Progenitor cell of endocrine pancreas (in vitro differentiated cells): ENCODE measurements at places on chromosomes 4 and X.
A peak's percentile ranks its signal among the peaks of the same experiment; 100 is the strongest.

GRCh38 chr4:173333658-173334084 is 487 bp downstream of the HMGB2 start:
- peak; percentile 38 for DNase-seq

- DNase-seq: no peak
Measured at GRCh38 chrX:101906136-101906796, 25.6 kb downstream of the ZMAT1 start.

DNA sequence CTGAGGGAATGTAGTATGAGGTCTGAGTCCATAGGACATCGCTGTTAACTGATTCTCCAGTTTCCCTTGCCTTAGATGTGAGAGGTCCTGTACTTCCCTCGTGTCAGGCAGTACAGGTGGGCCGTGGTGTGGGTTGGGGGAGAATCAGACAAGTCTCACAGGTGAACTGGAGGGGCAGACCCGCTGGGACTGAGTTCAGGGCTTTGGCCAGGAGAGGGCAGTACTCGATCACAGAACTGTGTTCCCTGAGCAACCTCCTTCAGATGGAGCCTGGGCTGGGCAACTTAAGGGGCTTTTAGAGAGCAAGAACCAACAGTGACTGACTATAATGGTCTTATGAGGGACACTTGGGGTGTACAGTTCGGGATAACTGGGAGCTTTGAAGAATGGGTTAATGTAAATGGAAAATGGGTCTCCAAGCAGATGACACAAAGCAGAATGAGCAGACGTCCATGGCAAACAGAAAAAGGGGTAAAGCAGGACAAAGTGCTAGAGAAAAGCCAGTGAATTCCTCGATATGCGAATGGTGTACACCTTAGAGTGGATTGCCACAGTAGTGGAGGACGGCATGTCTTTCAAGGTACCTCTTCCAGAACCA is 83.6 kb downstream of the CCNG2 start:
- DNase-seq: peak; percentile 72

- DNase-seq: no peak
Measured at GRCh38 chr4:60890743-60891142, 309.4 kb upstream of the ADGRL3 start.

- DNase-seq: no peak
Measured at GRCh38 chr4:96525898-96526297, 686.0 kb downstream of the PDHA2 start.

- DNase-seq: no peak
Measured at GRCh38 chrX:68936608-68937007, 107.8 kb downstream of the EFNB1 start.

GRCh38 chr4:30714408-30715031 is 5.6 kb upstream of the PCDH7 start:
- no peak for DNase-seq

DNA sequence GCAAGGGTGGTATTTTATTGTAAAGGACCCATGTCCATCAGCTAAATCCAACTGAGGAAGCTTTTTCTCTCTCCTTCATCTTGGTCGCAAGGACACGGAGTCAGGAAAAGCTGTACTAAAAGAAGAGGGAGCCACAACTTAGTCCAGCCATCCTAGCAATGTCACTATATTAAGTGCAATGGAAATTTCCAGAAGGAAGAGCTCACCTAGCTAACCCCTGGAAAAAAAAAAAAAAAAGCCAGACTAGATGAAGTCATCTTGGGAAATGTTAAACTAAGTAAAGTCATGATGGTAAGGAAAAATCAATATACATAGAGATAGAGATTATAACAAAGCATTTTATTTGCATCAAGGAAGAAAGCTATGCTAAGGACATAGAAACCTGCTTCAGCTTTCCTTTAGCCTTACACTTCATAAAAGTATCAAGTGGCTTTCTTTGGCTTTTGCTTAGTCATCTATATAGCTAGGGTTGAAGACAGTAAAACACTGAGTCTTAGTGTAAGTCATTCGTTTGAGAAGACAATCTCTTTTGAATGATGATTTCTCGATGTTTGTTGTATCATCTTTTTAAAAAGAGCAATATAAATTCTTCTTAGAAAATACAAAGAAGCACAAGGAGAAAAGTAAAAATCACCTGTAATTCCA is 18.6 kb upstream of the CA5B start:
- no peak for DNase-seq

DNA sequence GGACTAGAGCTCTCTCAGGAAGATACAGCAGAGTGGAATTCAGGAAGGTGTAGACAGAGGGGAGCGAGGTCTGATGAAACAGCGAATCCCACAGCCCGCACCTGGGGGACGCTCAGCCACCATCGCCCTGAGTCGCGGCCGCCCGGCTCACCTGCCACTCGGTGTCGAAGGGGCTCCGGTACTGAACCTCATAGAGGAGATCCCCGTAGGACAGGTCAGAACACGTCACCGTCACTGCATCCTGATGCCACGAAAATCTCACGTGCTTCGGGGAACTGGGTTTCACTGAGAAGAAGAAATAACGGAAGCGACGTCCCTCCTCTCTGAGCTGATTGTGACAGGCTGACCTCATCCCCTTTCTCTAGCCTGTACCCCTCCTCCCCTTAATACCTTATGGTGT is 10.2 kb downstream of the CRLF2 start:
- no peak for DNase-seq

GRCh38 chr4:8726344-8726851 is 133.8 kb downstream of the CPZ start:
- no peak for DNase-seq

- no peak for DNase-seq
Measured at GRCh38 chr4:188082796-188083195, 26.6 kb downstream of the TRIML2 start.

- DNase-seq: no peak
Measured at GRCh38 chr4:158315706-158316105, 105.4 kb downstream of the TMEM144 start.

- no peak for DNase-seq
Measured at GRCh38 chr4:36712013-36712412, 430.6 kb downstream of the DTHD1 start.
